ENCODE measurements at places on chromosomes 16 and 17.

- DNase-seq, result no peak
These were observed 167.2 kb downstream of the ANKFN1 start for GRCh38 chr17:56320443-56320842.

DNA sequence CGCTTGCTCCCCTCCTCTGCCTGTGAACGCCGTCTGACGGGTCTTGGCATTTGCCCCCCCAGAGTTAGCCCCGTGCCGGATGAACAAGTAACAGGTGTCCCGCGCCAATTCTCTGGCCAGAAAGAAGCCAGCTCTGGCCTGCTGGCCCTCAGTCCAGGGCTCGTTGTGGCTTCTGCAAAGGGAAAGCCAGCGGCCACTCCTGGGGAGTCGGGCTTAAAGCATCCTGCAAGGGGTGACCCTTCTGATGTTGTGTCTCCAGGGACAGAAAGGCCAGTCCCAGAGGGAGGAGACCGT lies 18.4 kb upstream of the OSGIN1 start:
- DNase-seq, result no peak

DNA sequence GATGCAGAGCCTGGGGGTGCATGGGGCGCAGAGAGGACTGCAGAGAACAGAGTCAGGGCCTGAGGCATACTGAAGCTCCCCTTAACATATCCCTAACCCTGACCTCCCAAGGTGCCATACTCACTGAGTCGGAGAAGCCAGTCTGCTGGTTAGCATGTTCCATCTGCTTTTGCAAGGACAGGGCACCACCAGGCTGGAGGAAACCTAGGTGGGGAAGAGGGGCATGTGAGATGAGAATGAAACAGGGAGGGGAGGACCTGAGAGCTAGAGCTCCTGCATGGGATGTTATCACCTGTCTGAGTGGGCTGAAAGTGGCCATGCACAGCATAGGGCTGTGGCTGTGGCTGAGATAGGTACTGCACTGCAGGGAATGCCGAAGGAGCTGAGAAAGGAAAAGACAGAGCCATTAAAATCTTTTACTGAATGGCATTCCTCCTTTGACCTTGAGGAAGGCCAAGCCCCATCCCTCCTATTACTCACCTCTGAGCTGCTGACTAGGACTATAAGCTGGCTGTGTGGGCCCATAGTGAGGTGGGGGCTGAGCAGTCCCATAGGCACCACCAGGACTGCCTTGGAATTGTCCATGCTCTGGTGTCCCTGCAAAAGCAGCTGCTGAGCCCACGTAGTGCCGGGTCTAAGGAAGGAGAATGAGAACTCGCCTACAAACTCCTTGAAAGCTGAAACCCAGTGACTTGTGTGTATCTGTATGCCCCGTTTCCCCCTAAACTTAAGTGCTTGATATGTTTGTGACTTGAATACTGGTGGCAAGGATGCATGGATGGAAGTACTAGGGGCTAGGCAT lies 1.9 kb downstream of the GPS2 start:
- peak; percentile 66 for DNase-seq

- DNase-seq, result no peak
These were observed 12.7 kb downstream of the ASIC2 start for GRCh38 chr17:33280162-33280943.

- no peak for DNase-seq
These were observed 10.2 kb downstream of the RSPRY1 start for GRCh38 chr16:57196286-57196685.

DNA sequence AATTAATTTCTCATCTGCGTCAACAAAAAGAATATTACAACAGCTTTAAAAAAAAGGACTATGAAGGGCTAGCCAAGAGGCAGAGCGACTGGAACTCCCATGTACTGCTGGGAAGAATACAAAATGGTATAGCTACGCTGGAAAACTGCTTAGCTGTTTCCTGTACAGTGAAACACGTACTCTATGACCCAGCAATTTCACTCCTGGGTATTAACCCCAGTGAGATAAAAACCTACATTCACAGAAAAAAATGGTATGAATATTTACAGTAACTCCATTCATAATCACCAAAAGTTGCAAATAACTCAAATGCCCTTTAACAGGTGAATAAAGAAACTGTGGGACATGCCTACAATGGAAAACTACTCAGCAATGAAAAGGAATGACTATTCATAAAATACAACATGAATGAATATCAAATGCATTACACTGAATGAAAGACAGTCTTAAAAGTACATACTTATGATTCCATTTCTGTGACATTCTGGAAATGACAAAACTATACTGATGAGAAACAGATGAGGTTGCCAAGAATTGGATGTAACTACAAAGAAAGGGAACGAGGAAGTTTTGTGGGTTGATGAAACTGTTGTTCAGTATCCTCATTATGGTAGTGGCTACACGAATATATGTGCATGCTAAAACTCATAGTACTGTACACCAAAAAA lies 27.6 kb downstream of the CMTM4 start:
- no peak for DNase-seq

- DNase-seq, result no peak
These were observed 4.1 kb downstream of the CCL4L2 start for GRCh38 chr17:36214918-36215317.

DNA sequence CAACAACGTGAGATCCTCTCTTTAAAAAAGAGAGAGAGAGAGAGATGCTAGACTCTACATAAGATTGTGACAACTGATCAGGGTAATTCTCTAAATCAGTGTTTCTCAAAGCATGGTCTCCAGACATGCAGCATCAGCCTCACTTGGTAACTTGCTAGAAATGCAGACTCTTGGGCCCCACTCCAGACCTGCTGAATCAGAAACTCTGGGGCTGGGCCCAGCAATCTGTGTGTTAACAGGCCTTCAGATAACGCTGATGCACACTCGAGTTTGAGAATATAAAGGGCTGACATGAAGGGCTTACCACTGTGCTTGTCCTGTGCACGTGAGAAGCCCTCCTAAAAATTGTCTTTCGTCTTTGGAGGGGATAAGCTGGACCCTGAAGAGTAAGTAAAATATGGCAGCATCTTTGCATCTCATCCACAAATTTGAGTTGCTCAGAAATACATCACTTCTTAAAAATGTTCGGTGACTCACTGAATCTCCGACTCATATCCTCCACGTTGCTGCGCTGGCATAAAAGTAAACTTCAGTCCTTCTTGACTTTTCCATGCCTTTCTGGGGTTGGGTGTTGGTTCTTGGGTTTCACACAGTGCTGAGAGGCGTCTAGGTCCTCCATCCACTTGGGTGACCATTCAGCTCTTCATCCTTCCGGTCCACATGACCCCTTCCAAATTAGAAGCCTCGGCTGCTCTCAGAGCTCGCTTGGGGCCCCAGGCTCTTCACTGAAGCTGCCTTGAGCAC lies 26.1 kb upstream of the KDM8 start:
- peak; percentile 58 for DNase-seq

GRCh38 chr16:56228476-56228875 lies 37.2 kb downstream of the GNAO1 start:
- DNase-seq, result no peak

Measured in activated T-cell treated with anti-CD3 and anti-CD28 coated beads, Interleukin-2, amount 50 U/mL, for 48 hours (primary cell).